ENCODE measurements at places on chromosomes 6 and 20. TPM values are rescaled to one million over a fixed set of nuclear protein-coding genes. Genes with fewer than 3 reads are reported as not detected.

TMEM217 gene
- total RNA-seq, result 5.2 TPM

POU5F1 gene
- 3.5 TPM for total RNA-seq

DNA sequence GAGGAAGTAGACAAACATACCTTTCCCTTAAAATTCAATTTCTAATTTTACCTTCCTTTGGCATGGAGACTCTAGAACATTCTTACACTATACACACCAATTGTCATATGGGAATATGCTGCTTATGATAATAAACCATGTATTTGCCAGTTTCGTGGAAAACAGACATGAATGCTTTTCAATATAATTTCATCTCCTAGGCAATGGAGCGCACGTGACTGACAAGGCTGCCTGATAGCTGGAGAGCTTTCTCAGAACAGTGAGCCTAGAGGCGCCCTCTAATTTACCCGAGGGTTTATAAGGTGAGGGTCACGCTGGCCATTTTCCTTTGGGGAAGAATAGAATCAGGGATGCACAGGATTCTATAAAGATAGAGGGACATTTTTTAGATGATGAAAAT lies 56.5 kb downstream of the PRR18 start:
- no peak for DNase-seq

GRCh38 chr6:136411025-136411325 lies 121.3 kb upstream of the BCLAF1 start:
- no peak for DNase-seq

GRCh38 chr6:157649311-157650260 lies 173.5 kb upstream of the SNX9 start:
- no peak for DNase-seq

GRCh38 chr6:120764312-120764711 lies 570.0 kb downstream of the TBC1D32 start:
- no peak for DNase-seq
